ENCODE measurements at places on chromosomes 7 and 10.

DNA sequence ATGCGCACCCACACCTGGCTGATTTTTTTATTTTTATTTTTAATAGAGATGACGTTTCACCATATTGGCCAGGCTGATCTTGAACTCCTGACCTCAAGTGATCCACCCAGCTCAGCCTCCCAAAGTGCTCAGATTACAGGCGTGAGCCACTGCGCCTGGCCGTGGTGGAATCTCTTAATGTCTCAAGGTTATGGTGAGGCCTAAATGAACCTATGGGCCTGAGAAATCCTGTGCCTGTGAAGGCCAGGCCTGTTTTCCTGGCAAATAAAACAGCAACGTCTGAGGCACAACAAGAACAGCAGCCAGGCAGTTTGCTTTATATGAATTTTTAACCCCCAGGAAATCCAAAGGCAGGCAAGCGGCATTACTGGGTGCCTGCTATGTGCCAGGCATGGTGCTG lies 297.5 kb upstream of the ZMIZ1 start:
- no peak for DNase-seq

- DNase-seq, result no peak
Observed at GRCh38 chr10:30034433-30035137, 24.8 kb downstream of the JCAD start.

- no peak for DNase-seq
Observed at GRCh38 chr7:12110425-12110824, 100.7 kb upstream of the TMEM106B start.

DNA sequence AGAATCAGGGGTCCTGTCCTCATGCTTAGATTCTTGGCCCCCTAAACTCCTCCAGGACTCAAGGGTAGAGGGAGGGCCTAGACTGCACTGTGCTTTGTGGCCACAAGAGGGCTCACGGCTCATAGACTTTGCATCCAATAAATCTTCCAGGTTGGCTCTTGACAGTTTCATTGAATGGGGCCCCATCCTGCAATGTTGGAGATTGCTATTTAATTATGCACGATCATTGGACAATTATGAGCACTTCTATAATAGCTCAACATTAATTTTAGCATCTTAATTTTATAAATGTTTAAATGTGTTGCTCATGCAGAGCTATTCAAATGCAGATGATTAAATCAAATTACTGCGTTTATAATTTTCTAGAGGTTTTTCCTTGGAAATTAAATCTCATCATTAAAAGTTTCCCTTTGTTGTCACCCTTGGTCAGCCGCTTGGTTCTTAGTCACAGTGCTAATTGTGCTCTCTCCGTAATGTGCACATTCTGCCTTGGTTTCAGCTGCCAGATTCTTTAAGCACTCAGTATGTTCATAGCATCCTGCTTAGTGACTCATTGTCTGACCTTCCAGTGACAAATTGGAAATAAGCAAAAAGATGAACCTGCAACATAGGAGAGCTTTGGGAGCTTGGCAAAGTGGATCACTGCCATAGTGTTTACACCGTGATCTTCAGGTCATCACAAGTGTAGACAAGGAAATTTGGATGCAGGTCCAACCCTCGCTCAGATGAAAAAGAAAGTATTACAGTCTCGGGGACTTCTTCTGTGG lies 33.4 kb upstream of the PLPP4 start:
- peak; percentile 54 for DNase-seq

DNA sequence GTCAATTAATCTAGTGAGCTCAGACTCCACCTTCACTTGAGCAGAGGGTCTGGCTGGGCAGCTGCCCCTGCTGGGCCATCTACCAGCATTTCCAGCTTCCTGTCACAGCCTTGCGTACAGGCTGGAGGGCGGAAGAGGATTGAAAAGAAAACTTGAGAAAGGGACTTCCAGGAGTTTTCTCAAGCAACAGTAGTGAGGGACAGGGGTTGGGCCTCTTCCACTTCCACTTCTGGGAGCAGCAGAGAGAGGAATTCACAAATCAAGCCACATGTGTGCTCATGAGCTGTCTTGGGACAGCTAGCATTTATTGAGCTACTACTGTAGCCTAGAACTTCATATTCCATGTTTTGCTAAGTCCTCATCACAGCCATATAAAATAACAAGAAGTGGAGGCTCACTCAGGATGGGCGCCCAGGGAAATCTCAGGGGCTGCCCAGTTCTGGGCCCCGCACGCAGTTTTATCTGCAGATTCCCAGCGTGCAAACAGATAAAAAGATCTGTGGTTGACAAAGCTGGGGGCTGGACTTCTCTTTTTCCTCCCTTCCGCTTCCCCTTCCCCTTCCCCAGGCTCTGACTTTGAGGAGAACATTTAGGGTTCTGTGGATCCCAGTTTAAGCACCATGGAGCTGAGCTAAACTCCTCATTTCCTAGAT lies 135.8 kb downstream of the RGS10 start:
- no peak for DNase-seq

GRCh38 chr7:28958235-28958979 lies at the start of gene TRIL:
TRIL (minus strand) TSS chr7:28958330; CDS start chr7:28958046, 284 bp downstream.
- DNase-seq, result no peak

DNA sequence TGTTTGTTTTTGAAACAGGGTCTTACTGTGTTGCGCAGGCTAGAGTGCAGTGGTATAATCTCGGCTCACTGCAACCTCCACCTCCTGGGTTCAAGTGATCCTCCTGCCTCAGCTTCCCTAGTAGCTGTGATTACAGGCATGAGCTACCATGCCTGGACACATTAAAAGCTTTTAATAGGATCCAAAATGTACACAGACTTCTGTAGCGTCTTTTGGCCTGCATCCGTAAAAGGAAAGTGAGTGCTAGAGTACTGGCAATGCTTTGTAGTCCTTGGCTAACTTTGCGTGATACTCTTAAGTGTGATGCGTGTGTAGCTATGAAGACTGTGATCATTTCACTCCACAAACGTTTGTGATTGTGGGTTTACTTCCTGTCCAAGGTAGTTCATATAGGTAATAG lies 13.3 kb downstream of the ZRANB1 start:
- DNase-seq, result no peak

GRCh38 chr10:109281347-109281746 lies 642.0 kb downstream of the XPNPEP1 start:
- DNase-seq, result no peak

DNA sequence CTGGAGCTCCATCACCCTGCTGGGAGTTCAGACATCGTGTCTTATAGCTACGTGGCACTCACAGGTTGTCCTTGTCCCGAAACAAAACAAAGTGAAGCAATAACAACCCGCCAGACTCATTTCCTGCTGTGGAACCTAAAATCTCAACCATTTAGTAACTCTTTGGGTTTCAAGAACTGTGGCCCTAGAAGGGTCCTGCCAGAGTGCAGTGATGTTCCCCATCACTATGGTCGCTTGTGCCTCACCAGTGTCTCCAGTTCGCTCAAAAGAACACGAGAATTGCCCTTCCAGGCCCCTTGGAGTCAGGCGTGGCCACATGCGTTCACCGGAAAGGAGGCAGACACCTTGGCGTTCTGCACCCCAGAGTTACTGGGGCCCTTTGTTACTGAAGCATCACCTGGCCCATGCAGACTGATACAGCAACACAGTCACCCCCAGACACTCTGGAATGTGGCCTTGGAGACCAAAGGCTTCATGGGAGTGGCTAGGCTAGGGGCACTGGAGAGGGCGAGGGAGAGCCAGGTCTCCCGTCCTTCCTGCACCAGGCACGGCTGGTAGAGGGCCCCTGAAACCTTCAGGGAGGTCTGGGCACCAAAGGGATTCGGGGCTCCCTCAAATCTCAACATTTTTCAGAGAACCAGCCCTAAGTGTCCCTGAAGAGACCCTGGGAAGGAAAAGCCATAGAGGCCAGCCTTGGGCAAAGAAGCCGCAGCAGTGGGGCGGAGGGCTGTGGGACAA lies 908 bp downstream of the CRYGN start:
- no peak for DNase-seq

DNA sequence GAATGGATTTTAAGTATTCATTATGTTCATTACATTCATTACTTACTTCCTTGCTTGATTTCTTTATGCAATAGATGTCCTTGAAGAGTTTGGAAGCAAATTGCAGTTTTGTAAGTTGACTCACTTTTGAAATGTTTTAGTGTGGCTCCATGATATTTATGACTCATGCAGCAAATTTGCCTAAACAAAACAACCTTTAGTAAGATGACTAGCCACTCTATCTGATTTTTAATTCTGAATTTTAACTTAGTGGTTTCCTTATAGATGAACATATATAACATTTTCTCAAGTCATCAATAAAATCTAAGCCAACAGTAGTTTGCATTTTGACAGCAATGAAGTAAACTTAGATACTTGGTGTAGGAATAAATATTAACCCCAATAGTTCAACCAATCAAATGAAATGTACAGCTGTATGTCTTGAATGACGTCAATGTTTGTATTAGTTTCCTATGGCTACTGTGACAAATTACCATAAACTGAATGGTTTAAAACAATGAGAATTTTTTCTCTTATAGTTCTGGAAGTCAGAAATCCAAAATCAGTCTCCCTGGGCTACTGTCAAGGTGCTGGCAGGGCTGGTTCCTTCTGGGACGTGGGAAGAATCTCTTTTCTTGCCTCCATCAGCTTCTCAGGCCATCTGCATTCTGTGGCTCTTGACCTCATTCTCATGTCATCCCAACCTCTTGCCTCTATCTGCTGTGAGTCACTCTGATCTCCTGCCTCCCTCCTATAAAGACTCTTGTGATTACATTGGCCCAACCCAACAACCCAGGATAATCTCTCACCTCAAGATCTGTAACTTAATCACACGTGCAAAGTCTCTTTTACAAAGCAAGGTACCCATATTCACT lies 73.4 kb downstream of the AHR start:
- peak; percentile 89 for DNase-seq

DNA sequence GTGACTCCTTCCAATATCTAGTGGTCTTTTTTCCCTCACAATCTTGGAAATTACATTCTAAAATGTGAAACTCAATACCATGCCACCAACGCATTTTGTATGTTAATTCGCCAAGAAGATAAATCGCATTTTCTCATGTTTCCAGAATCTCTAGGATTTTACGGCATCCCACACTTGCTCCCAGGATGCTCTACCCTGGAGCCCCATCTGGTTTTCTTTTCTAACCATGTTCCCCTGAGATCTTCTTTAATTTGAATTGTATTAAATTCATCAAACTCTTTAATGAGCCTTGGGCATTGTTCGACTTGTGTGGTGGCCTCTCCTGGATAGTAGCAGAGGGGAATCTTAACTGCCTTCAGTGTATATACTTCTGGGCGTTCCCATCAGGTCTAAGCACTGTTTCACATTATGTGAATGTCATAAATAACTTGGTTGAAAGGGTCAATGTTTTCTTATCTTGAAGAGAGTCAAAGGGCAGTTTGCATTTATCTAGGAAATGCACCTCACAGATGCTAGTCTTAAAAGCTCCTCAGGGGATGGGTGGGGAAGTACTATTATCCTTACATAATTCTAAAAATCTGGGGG lies 169.1 kb upstream of the MEOX2 start:
- no peak for DNase-seq

DNA sequence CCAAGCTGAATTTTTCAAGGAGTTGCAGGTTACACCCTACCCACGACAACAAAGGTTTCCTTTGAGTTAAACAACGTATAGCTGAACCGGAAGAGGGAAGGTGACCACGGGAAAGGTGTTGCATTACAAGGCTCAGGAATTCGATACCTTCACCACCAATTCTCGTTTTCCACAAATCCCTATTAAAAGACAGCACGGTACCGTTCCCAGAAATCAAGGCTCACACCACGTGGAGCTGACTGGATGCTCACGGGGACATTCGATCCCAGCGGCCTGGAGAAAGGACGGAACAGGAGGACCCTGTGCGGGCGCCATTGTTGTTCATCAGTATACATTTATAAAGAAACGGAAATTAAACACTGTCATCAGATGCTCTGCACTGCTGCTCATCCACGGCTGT lies 56.4 kb downstream of the CTBP2 start:
- DNase-seq, result no peak

DNA sequence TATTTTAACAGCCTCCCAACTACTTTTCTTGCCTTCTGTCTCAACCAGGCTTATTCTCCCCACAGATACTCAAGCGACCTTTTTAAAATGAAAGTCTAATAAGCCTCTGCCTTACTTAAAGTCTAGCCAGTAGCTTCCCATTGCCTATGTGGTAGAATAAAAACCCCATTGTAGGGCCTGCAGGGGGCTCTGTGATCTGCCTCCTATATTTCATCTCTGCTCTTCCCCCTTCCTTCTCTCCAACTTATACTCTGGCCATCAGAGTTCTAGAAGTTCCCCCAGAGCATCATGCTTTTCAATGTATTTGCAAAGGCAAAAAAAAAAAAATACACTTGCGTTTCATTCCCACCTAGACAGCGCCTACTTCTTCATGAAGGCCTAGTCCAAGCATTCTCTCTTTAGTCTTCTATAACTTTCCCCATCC lies 167.7 kb upstream of the ADO start:
- DNase-seq, result no peak

GRCh38 chr7:76272142-76272541 lies 30.3 kb upstream of the HSPB1 start:
- DNase-seq, result no peak

Measured in COLO829 (cell line).